ENCODE measurements at places on chromosomes 11 and 22.

- no peak for DNase-seq
Measured at GRCh38 chr11:62498492-62499286, 47.9 kb downstream of the AHNAK start.

GRCh38 chr11:134951305-134951700 lies 539.3 kb upstream of the B3GAT1 start:
- no peak for DNase-seq

- DNase-seq: no peak
Measured at GRCh38 chr22:22897091-22897490, 9.5 kb downstream of the IGLL5 start.

DNA sequence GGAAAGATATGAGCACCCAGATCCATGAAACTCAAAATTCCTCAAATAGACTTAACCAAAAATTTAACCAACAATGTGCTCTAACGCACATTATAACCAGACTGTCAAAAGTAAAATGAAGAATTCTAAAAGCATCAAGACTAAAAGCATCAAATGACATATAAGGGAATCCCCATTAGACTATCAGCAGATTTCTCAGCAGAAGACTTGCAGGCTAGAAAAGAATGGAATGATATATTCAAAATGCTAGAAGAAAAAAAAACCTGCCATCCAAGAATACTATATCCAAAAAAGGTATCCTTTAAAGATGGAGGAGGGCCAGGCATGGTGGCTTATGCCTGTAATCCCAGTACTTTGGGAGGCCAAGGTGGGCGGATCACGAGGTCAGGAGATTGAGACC lies 117.5 kb upstream of the UBASH3B start:
- DNase-seq: no peak

DNA sequence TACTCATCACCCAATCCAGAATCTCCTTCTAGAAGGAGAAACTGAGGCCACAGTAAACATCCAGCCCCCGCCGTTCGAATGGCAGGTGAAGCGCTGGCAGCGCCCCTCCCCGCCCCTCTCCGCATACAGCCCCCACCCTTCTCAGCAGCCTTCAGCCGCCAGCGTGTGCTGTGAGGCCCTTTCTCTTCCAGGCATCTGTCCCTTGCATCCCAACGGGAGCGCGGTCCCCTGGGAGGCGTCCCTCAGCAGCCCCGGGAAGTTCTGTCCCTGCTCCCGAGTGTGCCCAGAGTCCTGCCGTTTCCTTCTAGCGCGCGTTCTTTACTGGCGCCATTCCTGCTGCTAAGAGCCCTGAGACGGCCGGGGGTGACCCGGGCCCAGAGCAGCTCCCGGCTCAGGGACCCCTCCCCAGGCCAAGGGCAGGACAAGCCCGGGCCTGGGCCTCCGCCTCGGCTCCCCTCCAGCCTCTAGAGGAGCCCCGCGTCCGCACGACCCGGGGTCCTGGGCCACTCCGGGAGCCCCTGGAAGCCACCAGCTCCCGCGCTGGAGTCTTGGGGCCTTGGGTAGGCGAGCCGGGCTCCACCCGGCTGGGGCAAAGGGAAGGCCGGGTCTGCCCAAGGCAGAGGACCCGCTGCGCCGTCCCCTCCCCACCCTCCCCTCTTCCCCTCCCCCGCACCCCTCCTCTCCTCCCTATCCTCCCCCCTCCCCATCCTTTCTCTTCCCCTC lies 450.4 kb downstream of the OPCML start:
- DNase-seq: no peak

GRCh38 chr11:82927264-82927880 lies 25.8 kb downstream of the DDIAS start:
- no peak for DNase-seq

DNA sequence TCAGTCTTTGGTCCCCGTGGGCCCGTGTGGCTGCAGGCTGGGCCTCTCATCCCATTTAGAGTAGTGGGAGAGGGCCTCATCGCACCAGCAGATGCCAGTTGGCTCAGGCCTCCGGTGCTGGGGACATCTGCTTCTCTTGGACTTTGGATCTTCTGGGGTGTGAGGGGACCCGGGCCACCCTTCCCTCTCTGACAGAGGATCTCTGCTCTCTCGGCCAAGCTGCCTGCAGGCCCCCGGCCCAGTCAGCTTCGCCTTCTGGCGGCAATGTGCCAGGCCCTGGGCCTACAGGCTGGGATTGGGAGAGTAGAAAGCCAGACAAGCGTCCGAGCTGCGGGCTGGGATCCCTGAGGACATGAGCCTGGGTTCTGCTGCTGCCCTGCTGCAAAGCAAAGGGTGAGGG lies 15.0 kb upstream of the FGF3 start:
- DNase-seq: no peak

DNA sequence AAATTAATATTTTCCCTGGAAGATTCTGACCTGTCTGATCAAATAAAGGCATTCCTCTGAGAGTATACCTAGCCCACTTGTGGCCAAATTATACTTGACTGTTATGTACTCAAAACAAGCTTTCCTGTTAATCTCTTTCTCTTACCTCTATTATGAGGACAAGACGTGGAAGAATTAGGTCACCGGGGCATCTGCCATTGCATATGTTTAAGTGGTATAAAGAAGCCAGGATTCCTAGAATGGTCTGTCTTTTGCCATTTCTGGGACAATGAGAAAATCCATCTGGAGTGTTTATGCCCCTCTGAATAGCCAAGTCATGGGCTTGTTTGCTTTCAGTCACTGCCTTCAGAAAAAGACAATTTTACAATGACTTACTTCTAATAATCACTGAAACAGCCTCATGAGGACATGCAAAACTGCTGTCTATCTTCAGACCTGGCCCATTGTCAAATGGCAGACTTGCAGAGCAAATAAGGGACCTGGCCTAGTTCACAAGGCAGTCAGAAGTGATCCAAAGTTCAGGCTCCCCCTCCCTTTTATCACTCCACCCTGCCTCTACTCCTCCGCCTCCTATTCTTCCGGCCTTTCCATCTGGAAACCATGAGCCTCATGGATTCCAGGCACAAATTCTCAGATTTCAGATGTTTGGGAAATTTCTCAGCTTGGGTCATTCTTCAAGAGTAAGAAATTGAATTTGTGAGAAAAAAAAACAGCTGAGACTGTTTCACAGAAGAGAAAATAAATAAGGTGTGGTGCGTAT lies 128.1 kb upstream of the LDLRAD3 start:
- DNase-seq: no peak

- DNase-seq: no peak
Measured at GRCh38 chr11:57637626-57638004, 12.1 kb downstream of the YPEL4 start.

- no peak for DNase-seq
Measured at GRCh38 chr11:64621283-64622019, 30.4 kb downstream of the SLC22A12 start.

DNA sequence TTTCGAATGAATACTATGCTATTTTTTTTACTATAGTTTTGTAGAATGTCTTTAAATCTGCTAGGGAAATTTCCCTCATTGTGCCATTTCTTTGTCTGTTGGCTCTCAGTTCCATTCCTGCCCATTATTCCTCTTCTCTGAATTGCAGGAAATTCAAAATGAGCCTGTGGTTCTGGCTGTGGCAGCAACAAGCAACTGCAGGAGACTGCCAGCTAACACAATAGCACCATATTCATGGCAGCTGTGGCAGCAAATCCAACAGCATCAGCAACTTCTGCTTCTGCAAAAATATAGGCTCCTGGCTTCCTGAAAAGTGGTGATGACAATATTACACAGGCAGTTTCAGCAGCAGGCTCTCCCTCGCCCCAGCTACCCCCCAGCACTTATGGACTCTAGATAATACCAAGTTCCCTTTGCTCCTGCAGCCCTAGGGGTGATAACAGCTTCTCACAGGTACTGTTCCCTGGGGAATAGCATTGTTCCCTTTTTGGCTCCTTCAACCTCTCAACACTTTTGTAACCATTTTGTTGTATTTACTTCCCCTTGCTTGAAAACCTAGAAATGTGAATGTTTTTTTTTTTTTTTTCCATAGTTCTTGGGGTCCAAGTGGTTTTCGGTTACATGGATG lies 9.3 kb downstream of the PATE4 start:
- no peak for DNase-seq

DNA sequence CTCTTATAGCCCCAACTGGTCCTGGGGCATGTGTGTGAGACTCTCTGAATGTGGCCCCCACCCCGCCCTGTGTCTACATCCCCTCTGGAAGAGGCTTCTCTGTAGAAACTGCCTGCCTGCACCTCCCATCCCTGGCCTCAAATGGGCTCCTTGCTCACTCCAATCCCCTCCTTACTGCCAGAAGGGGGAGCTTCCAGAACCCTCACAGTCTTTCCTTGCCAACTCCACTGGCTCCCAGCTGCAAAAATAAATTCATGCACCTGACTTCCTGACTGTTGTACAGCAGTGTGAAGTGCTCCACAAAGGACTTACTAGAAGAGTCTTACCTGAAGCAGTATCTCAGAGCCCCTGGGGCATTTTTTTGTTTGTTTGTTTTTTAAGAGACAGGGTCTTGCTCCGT lies 15.2 kb upstream of the SERPIND1 start:
- DNase-seq: no peak

- no peak for DNase-seq
Measured at GRCh38 chr11:122746050-122746478, 90.5 kb downstream of the UBASH3B start.

GRCh38 chr22:50153056-50153755 lies 17.3 kb upstream of the PANX2 start:
- DNase-seq: no peak

GRCh38 chr11:66020618-66021357 lies 5.5 kb downstream of the CATSPER1 start:
- DNase-seq: no peak

- DNase-seq: no peak
Measured at GRCh38 chr11:119120639-119121007, 757 bp upstream of the HINFP start.

GRCh38 chr11:41775296-41775695 lies 315.8 kb upstream of the LRRC4C start:
- DNase-seq: no peak

- DNase-seq: no peak
Measured at GRCh38 chr22:29205252-29205593, 473 bp upstream of the EMID1 start.

DNA sequence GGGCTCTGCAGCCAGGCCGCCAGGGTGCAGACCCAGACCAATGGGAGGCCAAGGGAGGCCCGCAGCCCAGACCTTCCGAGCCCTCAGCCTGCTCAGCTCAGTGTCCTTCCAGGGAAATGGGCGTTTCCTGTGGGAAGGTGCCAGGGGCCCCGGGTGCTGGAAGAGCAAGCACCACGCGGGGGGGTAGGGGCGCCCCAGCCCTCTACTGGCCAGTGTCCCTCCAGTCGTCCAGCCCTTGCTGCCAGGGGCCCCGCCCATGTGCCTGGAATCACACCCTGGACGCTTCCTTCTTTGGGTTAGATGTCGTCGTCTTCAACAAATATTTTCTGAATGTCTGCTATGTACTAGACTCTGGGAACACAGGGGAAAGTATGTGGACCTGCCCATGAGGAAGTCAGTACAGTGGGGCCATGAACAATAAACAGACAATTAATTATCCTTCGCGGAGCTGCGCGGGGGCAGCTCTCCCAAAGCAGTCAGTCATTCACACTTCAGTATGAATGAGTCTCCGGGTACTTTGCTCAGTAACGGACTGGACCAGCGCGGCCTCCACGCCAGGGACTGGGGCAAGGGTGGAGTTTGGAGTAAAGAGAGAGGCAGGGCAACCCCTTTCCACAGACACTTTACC lies 60.2 kb downstream of the CDKN1C start:
- DNase-seq: no peak

DNA sequence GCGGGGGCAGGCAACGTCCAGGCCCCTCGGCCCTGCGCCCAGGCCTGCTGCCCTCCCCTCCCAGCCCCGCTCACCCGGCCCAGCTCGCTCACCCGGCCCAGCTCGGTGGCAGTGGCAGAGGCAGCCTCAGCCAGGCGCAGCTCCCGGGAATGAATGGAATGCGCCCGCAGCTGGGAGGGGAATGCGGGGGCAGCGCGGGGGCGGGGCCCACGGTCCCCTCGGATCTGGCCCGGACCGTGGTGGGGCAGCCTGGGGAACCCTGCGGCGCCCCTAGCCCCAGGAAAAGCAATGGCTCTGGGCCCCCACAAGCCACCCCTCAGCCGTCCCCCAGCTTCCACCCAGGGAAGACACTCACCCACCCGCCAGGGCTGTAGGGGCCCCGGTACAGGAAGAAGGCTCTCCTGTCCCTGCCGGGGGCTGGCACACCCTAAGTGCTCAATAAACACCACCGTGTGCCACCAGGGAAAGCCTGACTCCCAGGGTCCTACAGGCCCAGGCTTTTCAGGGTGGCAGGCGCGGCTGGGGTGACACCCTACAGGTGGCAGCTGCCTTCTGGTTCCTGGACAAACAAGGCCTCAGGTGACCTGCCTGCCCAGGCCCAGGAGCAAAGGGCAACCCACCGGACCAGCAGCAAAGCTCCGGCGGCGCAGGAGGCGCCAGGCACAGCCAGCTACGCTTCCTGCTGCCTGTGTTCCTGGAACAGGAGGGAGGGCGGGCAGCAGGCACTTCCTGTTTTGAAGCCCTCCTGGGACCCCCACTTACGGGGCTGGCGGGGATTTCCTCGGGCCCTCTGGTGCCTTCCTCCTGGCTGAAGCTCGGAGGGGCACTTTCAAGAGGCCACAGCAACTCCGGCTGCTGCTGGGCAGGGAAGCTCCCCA lies 13.8 kb downstream of the PLXNB2 start:
- DNase-seq: no peak

- no peak for DNase-seq
Measured at GRCh38 chr11:2256951-2257700, 13.3 kb downstream of the ASCL2 start.

GRCh38 chr11:13134886-13135285 lies 125.8 kb downstream of the RASSF10 start:
- no peak for DNase-seq

DNA sequence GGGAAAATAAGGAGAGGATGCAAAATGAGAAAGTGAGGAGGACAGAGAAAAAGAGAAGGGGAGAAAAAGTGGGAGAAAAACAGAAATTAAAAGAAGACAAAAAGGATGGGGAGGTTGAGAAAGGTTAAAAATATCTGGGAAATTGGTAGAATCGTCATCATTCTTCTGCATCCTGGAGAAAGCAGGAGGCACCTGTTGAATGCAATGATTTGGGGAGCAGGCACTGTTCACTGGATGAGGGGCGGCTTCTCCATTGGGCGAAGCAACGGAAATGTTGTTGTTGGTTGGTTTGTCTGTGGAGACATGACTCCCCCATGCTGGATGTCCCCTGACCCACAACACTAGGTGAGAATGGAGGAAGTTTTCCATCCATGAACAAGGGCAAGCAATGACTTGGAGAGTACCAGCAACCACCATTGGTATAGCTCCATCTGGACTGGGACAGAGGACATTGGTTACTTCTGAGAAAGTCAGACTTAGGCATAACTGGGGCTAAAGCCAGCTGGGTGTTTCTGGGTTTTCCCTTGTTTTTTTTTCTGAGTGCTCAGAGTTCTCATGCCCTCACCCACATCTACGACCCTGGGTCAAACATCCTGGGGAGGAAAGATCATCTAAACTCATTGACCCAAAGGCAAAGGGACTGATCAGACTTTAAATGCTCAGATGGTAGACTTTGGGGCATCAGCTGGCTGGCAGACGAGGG lies 11.9 kb upstream of the CD44 start:
- no peak for DNase-seq

GRCh38 chr11:61035526-61035835 lies 64.0 kb downstream of the CD6 start:
- no peak for DNase-seq

All from hypothalamus (tissue), 51 donors.